ENCODE measurements at places on chromosomes 6 and 20.

DNA sequence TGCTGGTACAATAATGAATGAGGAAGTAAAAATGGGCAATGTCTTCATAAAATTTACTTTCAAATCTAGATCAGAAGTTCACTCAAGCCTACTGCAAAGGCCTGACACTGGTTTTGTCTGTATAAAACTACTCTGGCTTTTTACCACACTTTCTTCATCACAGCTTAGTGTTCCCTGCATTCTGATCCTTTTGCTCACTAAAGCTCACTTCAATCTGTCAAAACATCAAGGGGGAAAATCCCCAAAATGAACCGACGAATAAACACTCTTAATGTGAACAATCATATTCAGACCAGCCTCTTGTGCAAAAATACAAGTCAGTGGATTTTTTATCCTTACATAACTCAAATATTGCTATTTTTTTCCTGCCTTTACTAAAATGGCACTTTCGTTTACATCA is 98.5 kb downstream of the PRDM1 start:
- no peak for DNase-seq

DNA sequence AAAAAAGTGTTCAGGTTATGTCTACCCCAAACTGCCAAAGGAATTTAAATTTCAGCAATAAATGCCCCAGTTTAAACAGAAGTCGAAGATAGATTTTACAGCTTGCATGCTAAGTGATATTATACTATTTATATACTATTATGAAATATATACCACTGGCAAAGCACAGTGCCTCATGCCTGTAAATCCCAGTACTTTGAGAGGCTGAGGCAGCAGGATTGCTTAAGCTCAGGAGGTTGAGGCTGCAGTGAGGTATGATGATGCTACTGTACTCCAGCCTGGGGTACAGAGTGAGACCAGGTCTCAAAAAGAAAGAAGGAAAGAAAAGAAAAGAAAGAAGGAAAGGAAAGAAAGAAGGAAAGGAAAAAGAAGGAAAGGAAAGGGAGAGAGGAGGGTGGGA is 102.1 kb downstream of the MTFR2 start:
- no peak for DNase-seq

- no peak for DNase-seq
These were observed 166.5 kb downstream of the TSHZ2 start for GRCh38 chr20:53138454-53139262.

DNA sequence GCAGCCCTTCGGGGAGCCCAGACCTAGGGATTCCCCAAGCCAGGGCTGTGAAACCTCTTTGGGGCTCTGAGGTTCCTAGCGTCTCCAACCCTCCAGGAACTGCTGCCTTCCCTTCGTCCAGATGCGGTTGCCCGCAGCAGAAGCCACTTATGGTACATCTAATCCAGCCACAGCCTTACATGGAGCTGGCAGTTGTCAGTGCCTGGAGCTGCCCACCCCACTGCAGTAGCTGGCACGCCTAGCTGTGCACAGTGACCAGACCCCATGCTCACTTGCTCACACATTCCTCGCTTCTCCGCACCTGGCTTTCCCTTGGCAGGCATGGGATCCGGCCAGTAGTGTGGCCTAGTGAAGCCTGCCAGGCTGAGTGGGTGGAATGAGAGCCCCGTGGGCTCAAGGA is 547.6 kb downstream of the TBC1D32 start:
- DNase-seq = no peak

DNA sequence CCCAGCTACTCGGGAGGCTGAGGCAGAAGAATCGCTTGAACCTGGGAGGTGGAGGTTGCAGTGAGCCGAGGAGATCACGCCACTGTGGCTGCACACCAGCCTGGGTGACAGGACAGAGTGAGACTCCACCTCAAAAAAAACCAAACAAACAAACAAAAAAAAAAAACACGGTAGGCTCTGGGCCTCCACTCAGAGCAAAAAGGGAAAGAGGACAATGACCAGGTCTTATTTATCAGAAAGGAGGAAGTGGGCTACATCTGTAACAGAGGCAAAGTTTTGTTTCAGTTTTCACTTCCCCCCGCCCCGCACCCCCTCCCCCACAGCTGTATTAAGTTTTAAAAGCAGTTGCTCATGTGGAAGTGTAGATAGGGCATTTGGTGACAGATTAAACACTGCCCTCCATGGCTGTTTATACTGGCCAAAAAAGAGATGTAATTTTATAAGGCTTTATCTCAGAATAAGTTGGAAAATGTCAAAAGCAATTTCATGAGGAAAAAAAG is 114.6 kb downstream of the RCAN2 start:
- DNase-seq = no peak

DNA sequence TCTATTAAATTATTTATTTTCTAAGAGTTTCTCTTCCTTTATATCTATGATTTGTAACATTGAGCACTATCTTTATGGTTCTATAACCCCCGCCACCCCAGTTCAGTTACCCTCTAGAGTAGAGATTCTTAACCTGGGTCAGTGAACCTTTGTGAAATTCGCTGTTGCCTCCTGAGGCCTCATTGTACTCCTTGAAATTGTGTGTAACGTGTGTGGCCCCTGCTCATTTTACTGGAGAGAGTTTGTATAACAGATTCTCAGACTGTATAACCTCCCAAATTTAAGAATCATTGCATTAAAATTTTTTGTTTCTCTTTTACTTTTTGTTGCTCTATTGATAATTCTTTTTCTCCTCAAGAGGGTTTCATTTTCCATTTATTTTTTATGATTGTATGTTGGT is 65.3 kb downstream of the ADGRG6 start:
- no peak for DNase-seq

- DNase-seq = no peak
These were observed 7.3 kb downstream of the TRDN start for GRCh38 chr6:123629258-123629941.

DNA sequence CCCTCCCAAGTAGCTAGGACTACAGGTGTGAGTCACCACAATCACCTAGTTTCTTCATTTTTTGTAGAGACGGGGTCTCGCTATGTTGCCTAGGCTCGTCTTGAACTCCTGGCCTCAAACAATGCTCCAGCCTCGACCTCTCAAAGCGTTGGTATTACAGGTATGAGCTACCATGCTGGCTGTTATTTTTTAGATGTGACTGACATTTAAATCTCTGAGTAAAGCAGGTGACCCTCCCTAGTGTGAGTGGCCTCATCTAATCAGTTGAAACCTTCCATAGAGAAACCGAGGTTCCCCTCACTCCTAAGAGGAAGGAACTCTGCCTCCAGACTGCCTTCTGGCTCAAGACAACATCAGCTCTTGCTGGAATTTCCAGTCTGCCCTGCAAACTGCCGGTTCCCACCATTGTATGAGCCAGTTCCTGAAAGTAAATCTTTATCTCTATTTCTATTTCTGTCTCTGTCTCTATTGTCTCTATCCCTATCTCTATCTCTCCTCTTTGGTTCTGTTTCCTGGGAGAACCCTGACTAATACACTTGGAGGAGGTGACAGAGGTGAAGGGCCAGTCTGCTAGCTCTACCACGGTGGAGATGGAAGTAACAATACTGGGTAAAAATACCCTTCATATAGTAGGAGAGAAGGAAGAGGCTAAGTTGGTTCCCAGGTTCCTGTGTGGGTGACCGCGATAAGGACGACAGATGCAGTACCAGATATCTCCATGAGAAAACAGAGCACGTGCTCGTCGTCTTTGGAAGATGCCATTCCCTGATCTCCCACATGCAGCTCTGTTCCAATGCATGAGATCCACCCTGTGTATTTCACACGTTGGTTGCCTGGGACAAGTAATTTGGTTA is 81.0 kb downstream of the MYB start:
- no peak for DNase-seq

GRCh38 chr6:166411721-166412151 is 29.0 kb upstream of the MPC1 start:
- DNase-seq = no peak

DNA sequence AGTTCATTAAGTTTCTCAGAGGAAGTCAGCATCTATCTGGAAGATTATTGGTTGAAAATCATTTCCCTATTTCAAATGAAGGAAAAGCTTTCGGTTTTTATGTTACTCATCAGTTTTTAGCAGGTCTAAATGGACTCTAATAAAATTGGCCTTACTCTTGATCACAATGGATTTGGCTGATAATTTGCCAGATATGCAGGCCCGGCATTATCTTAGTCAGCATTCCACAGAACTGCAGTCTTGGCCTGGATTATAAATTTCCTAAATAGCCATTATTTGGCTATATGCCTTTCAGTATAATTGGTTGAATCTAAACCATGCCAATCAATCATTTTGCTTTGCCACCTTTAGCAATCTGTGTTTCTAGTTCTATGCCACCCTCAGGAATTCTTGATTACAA is 91.7 kb upstream of the KCNQ5 start:
- DNase-seq = no peak

GRCh38 chr6:122246906-122247658 is 152.4 kb upstream of the HSF2 start:
- no peak for DNase-seq

DNA sequence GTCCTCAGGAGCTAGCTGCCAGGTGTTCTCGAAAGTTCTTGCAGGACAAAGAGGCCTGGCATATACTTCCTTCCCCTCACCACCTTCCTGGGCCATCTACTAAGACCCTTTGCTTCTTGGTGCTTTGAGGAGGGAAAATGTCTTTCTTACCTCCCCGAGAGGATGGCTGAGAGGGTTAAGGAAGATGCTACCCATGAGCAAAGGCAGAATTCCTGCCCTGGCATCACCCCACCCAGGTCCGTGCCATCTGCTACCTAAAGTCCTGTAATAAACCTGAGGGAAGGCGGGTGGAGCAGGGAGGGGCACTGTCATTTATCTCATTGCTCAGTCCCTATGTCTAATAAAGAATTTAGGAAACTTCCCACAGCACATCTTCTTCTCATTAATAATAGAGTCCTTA is 16.2 kb downstream of the GFOD1 start:
- DNase-seq = no peak

GRCh38 chr6:21386744-21387143 is 206.8 kb upstream of the SOX4 start:
- no peak for DNase-seq

DNA sequence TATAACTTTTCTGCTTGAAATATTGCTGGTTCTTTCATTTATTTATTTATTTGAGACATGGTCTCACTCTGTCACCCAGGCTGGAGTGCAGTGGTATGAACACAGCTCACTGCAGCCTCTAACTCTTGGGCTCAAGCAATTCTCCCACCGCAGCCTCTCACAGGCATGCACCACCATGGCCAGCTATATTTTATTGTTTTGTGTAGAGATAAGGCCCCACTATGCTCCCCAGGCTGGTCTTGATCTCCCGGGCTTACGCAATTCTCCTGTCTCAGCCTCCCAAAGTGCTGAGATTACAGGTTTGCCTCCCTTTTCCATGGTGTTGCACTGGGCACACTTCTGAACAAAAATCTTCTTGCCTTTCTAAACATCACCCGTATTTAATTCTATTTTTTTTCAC is 39.1 kb upstream of the RNGTT start:
- DNase-seq = no peak

- DNase-seq = no peak
These were observed 69.7 kb downstream of the DTD1 start for GRCh38 chr20:18657575-18657974.

GRCh38 chr6:163446549-163446948 is 32.0 kb downstream of the QKI start:
- DNase-seq = no peak
